ENCODE measurements at places on chromosomes 1 and 21.

DNA sequence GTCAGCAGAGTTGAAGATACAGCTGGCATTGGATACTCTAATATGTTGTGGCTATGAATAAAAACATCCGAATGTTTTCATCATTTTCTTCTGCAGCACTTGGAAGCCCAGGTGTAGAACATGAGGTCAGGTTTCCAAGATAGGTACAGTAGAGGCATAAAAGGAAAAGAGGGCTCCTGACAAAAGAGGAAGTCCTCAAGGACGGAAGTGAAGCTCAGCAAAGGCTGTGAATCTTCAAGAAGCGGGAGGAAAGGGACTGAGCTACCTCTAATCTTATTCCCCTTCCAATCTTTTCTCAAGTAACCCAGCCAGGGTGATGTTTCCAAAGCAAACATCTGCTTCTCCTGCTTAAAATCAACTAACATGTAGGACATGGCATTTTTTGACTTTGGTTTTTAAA is 4.4 kb upstream of the PIK3C2B start:
- DNase-seq: no peak

DNA sequence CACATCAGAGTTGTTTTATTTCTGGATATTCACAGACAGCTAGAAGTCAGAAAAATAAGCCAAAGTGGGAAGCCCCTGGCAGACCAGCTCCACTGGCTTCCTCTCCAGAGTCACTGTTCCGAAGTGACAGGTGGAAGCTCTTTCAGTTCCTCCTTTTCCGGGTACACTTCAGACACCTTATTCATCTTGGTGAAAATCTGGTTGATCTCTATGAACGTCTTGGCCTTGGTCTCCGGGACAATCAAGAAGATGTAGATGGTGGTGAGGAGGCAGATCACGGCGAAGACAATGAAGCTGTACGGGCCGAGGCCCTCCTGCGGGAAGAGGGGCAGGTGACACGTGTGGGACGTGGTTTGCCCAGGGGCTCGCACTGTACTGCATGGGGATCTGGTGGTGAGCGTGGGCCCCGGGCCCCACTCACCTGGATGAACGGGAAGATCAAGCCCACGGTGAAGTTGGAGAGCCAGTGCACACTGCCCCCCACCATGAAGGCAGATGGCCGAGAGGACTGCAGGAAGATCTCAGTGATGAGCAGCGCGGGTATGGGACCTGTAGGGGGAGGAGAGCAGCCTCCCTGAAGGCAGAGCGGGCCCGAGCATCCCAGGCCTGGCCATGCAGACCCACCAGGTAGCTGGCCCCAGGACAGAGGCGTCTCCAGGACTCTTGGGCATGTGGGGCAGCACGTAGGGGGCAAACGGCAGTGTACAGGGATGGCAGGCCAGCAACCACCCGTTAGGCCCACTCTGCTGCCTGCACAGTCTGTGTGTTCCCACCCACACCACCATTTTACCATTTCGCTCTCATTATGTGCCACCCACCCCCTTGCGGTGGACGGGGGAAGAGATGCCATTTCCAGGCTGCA is 11.5 kb upstream of the SLC2A7 start:
- DNase-seq: no peak

DNA sequence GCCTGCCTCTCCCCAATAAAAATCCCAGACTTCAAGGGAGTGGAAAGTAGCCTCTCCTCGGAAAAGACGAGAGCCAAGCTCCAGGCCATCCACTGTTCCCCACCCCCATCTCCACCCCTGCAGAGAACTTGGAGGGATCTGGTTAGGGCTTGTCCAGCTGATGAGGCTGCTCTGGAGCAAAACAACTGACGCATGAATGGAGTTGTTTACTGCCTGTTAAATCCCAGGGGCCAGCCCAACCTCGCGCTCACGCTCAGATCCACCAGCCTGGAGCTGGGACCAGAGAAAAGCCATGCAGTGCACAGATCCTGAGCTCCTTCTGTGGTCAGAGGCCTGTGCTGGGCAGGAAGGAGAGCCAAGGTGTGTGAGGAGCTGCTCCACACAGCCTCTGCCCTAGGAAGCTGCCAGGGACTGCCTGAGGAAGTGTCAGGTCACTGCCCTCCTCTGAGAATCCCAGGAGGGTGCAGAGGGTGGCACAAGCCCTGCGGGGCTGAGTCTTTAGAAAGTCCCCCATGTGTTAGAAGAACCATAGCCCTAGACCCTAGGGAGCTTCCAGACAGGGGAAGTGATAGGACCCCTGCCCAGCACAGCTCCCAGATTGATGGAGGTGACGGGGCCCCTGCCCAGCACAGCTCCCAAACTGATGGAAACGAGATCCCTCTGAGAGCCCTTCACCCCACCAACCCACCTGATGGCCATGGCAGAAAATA is 109.0 kb upstream of the IPO9 start:
- DNase-seq: no peak

DNA sequence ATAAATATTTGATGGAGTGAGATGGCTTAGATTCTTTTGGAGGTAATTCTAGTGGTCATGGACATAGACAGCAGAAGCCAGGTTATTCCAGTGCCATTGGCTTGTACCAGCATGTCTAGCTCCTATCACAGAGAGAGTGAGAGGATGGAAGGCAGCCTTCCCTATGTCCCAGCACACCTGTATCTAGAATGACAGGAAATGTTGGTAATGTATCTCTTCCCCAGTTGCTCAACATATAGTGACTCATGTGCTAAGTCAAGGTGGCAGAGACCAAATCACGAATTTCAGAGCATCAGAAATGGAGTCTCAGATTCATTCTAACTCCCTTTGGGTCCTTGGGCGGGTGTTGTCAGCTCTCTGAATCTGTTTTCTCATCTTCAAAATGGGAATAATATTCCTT is 28.4 kb downstream of the METTL13 start:
- no peak for DNase-seq

GRCh38 chr1:51636764-51637522 is 20.1 kb downstream of the OSBPL9 start:
- DNase-seq: no peak

GRCh38 chr1:201359031-201359872 is 18.2 kb downstream of the TNNT2 start:
- DNase-seq: no peak
